ENCODE measurements at places on chromosomes 12 and 14.
A peak's percentile ranks its signal among the peaks of the same experiment; 100 is the strongest.

- peak; percentile 97 for DNase-seq
Observed at GRCh38 chr12:56630180-56630632, at the start of gene BAZ2A. Gene BAZ2A, minus strand, starts transcription at chr12:56630326. Its CDS starts 12,796 bp downstream, at chr12:56617530.

DNA sequence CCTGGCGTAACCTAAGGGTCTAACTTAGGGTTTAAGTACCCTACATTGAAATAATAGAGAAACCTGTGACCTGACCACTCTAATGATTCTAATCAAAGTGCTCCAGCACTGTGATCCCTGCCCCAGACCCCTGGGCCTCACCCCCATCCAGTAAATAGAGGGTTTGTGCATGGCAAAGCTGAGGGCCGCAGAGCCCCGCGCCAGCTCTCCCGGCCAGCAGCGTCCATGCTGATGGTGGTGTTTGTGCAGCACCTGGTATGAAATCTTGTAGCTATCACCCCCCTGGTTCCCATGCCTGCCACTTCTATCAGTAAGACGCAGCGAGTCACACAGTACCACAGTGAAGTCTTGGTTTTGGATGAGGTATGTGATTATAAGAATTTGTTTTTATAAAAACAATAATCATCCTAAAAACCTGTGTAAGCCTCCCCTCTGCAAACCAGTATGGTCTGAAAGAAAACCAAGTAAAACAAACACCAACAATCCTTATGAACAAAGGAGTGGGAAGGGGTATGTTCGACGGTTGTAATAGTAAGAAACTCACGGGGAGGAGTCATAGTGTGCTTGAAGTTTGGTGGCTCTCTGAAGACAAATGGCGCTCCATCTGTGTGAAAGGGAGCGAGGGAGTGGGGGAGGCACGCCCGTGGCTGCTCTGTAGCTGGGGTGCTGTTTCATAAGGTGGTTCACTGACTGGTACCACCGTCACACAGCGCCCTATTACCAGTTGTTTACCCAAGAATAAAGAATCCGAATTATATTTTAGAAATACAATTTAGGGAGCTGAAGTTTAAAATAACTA, 156.2 kb downstream of the CACNA1C start:
- no peak for DNase-seq

- no peak for DNase-seq
Observed at GRCh38 chr12:18345021-18345735, 83.9 kb downstream of the PIK3C2G start.

DNA sequence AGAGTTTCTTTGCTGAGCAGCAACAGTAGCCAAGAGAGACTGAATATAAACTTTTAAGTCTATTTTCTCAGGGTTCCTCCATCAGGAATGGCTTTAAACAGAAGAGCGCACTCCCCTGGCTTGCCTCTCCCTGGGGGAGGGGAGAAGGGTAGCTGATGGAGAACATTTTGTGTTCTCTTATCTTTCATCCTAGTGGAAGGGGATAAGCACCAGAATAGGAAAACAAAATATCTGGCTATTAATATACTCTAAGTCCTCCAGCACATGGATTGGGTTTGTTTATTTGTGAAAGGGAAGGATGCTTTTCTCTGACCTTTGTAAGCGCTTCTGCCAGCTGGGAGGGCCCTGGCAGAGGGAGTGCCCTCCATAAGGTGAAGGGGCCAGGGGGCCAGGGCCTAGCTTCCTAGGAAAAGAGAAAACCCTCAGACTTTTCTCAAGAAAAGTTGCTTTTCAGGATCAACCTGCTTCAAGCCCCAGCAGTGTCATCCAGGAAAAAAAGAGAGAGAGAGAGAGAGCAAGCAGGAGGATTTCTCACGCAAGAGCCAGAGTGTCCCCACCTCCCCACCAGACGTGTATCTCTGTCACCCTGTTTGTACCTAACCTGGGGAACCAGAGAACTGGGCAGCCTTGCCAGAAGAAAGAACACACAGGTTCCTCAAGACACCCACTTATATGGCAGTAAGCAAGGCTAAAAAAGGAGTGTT, 34.3 kb upstream of the ATP2A2 start:
- no peak for DNase-seq

DNA sequence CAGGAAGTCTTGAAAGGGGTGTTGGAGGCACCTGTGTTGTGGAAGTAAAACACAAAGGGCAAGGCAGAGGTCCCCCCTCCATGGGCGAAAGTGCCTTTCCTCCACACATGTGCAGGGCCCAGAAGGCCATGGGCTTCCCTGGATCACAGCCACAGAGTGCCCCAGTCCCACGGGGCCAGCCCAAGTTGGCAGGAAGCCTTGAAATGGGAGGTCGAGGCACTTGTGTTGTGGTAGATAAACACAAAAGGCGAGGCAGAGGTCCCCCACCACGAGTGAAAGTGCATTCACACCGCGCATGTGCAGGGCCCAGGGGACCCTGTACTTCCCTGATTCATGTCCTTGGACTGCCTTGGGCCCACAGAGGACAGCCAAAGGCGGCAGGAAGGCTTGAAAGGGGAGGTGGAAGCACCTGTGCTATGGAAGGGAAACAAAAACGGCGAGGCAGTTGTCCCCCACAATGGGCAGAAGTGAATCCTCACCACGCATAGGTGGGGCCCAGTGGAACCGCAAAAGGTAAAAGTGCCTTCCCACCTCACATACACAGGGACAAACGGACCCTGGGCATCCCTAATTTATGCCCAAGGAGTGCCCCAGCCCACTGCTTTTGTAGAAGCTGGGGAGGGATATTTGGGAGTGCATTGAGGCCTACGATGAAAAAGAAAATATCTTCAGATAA, 585.4 kb downstream of the ALG10 start:
- no peak for DNase-seq

DNA sequence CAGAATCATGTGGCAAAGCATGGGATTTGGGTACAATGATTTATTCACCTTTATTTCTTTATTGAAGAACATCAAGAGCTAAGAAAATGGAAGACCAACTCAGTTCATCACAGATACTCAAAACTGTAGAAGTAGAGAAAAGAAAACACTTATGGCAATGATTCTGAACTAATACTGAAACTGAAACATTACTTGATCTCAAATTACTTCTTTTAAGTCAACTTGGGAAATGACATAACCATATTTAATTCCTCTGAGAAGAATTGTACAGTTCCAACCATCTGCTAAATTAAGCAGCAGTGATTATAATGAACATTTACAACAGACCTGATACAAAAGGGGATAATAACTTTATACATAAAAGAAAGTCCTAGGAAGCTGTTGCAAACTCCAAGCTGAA, 466.5 kb downstream of the TMTC2 start:
- DNase-seq, result no peak

- no peak for DNase-seq
Observed at GRCh38 chr12:103742349-103742932, 98.6 kb downstream of the NT5DC3 start.

- DNase-seq, result no peak
Observed at GRCh38 chr14:45906257-45906656, 653.3 kb upstream of the MIS18BP1 start.

- no peak for DNase-seq
Observed at GRCh38 chr12:33488036-33488435, 48.4 kb upstream of the SYT10 start.

GRCh38 chr12:62684570-62685295, 218.1 kb downstream of the MON2 start:
- DNase-seq, result no peak

GRCh38 chr14:56844406-56845002, 34.2 kb upstream of the OTX2 start:
- DNase-seq, result no peak

DNA sequence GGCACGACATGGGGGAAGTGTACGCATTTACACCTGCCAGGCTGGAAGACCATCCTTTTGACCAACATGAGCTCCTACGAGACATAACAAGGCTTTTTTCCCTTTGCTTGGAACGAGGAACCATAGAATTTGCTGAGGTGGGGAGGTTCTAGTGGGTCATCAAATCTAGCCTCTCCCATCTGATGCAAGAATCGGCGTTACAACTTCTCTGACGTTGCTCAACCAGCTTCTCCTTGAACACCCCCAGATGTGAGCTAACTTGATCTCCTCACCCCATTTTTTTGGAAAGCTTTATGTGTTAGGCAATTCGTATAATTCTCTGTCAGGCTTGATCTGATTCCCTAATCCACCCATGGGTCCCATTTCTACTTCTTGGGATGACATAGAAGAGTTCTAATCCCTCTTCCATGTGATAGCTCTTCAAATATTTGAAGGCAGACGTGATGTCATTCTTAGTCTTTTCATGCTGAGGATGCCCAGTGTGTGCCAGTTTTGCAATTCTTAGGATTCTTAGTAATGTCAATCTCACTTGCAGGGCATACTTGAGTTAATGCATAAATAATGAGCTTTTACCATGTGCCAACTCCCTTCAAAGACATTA, 163.6 kb upstream of the PARP11 start:
- no peak for DNase-seq

DNA sequence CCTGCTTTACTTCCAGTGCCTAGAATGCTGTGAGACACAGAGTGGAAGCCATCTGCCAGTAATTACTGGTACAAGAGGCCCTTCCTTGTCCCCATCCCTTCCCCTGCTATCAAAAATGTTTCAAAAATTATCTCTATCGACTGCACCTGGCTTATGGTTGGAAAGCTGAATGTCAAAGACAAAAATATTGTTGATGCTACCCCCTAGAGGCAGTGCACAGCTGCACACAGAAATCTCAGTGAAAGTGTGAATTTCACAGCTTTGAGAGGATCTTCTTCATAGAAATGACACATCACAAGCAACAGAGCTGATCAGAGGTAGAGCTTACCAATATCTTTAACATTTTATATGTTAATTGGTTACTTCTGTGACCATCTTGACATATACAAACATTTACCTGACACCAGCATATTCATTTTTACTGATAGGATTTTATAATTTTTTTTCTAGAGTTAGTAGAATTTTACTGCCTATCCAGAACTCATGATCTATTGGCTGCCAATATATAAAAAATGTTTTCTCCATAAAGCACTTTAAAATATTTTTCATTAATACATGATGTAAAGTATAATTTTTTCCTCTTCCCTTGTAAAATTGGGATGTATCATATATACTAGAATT, 138.0 kb downstream of the AACS start:
- no peak for DNase-seq

DNA sequence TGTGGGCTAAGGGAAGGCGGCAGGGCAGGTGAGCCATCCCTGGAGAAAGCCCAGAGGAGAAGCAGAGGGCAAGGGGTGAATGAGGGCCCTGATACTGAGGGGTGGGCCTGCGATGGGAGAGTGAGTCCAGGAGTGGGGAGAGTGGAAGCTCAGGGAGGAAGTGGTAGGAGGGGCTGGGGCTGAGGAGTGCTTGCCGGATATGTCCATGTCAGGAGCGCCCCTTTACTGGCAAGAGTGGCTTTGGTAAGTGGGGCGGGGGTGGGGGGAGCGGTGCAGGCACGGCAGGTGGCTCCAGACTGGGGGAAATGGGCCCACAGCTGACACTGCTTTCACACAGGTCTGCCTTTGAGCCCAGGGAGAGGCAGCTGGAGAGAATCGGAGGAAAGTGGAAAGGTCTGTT, 86.4 kb upstream of the GPR68 start:
- DNase-seq, result no peak

GRCh38 chr14:87133073-87133801, 859.7 kb downstream of the GALC start:
- DNase-seq, result no peak
